ENCODE measurements at places on chromosomes 7 and 10. TPM values are rescaled to one million over a fixed set of nuclear protein-coding genes. Genes with fewer than 3 reads are reported as not detected.

- no peak overlapping the region for H3K4me3 ChIP-seq
- no peaks in the 10 kb centered on the region for H3K27me3 ChIP-seq
- H3K27ac ChIP-seq, result peak overlapping the region; percentile 58
Observed at GRCh38 chr10:77967611-77968022, 41.1 kb upstream of the DLG5 start.

The TMEM106B gene
- total RNA-seq, result 68.3 TPM

The SH2D4B gene
- total RNA-seq, result 0.11 TPM

DNA sequence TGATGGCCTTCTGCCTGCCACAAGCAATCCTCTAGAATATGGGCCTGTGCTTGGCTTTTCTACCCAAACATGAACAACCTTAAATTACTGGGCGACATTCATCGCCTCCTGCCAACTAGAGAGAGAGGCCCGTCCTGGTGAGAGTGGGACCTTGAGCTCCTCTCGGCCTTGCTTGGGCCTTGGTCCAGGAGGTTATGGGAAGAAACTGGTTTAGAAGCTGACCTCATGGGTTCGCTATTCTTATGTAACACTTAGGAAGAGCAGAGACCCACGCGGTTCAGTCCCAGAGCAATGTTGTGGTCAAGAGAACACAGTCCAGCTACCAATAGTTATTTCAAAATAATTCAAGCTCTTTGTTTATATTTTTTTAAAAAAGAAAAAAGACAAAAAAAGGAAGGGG is 176.3 kb upstream of the ZNF32 start:
- DNase-seq, result no peak
- no peak overlapping the region for H3K4me3 ChIP-seq
- H3K27ac ChIP-seq, result no peak overlapping the region
- H3K36me3 ChIP-seq, result no peaks in the 10 kb centered on the region
- no peaks in the 10 kb centered on the region for H3K4me1 ChIP-seq

The AHR gene
- total RNA-seq, result 48.8 TPM

DNA sequence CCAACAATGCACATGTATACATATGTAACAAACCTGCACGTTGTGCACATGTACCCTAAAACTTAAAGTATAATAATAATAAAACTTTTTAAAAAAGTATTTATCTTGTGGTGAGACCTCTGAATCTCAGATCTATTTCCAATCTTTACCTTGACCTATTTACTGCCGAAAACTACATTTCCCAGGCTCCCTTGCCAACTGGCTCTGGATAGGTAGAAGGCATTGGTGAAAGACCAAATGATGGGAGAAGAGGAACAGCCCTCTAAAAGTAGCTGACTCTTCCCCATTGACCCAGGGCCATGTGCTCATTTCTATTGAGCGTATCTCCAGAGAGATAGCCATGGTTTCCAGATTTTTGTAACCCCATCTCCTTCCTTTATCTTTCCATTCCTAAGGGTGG is 247.4 kb downstream of the GPAM start:
- H3K36me3 ChIP-seq, result no peaks in the 10 kb centered on the region
- H3K27me3 ChIP-seq, result no peaks in the 10 kb centered on the region
- no peak overlapping the region for H3K27ac ChIP-seq
- H3K4me3 ChIP-seq, result no peak overlapping the region
- no peak for DNase-seq

The NAT16 gene
- 0.40 TPM for total RNA-seq

- H3K36me3 ChIP-seq, result peaks cover 4% of the 10 kb centered on the region
- H3K27ac ChIP-seq, result no peak overlapping the region
- H3K4me1 ChIP-seq, result no peaks in the 10 kb centered on the region
- H3K27me3 ChIP-seq, result no peaks in the 10 kb centered on the region
- DNase-seq, result no peak
Observed at GRCh38 chr7:108282427-108282996, 152.4 kb upstream of the LAMB4 start.

- H3K27ac ChIP-seq, result no peak overlapping the region
- no peak for DNase-seq
- no peak overlapping the region for H3K4me3 ChIP-seq
- H3K36me3 ChIP-seq, result no peaks in the 10 kb centered on the region
- no peaks in the 10 kb centered on the region for H3K27me3 ChIP-seq
Observed at GRCh38 chr10:36738738-36739431, 386.5 kb upstream of the ANKRD30A start.

The EGR2 gene
- 12.0 TPM for total RNA-seq

The SLC18A3 gene
- 1.9 TPM for total RNA-seq

DNA sequence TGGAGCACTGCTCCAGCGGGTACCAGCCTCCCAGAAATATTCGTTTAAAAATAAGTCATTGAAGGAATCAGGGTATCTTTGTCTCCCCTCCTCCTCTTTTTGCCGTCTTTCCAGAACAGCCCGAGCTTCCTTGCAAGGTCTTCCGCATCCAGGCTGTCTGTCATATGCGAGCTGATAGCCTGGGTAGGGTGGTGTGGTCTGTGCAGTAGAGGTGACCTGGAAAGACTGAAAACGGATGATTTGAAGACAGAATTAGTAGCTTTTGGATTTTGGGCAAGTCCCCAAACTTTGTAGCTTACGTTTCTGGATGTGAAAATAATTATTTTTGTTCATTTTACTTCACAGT is 480 bp downstream of the VPS50 start:
- H3K36me3 ChIP-seq, result no peaks in the 10 kb centered on the region
- H3K27me3 ChIP-seq, result no peaks in the 10 kb centered on the region
- peak overlapping the region; percentile 77 for H3K4me3 ChIP-seq
- no peaks in the 10 kb centered on the region for H3K4me1 ChIP-seq
- no peak overlapping the region for H3K27ac ChIP-seq

The OAT gene
- 231 TPM for total RNA-seq

The DCLRE1C gene
- 13.4 TPM for total RNA-seq

GRCh38 chr7:158350166-158350900 is 237.3 kb downstream of the PTPRN2 start:
- H3K4me1 ChIP-seq, result peaks cover 9% of the 10 kb centered on the region
- peaks cover under 1% of the 10 kb centered on the region for H3K36me3 ChIP-seq
- no peak overlapping the region for H3K4me3 ChIP-seq
- DNase-seq, result no peak

DNA sequence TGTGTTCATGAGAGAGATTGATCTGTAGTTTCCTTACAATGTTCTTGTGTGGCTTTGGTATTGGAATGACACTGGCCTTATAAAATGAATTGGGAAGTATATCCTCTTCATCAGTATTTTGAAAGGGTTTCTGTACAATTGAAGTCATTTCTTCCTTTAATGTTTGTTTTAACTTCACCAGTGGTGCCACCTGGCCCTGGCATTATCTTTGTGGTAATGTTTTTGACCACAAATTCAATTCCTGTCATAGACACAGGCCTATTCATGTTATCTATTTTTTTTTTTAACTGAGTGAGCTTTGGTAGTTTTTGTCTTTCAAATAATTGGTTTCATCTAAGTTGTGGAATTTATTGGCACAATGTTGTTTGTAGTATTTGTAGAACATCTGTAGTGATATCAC is 127.7 kb downstream of the CDK14 start:
- peaks cover 7% of the 10 kb centered on the region for H3K4me1 ChIP-seq
- no peak for DNase-seq
- H3K4me3 ChIP-seq, result no peak overlapping the region
- no peaks in the 10 kb centered on the region for H3K36me3 ChIP-seq
- H3K27ac ChIP-seq, result no peak overlapping the region
- no peaks in the 10 kb centered on the region for H3K27me3 ChIP-seq

The LRRC17 gene
- total RNA-seq, result 299 TPM

The ITPRID1 gene
- total RNA-seq, result not detected

DNA sequence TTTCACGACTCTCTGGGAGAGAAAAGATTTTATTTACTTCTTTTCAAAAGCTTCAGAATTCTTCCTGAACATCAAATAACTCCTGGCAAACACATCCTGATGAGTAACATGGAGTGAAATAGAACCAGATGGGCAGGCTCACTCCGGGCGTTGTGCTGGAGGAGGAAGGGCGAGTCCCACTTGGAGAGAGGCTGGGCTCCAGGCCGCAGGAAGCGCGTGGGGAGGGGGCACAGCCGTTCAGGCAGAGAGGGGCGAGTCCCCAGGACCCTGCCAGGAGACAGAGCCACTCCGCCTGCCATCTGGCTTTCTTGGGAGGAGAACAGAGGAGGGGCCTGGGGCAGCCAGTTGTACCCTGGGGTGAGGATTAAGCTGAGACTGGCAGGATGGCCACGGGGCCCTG is 265.9 kb upstream of the ZMIZ1 start:
- H3K27ac ChIP-seq, result peak overlapping the region; percentile 68
- DNase-seq, result no peak
- H3K27me3 ChIP-seq, result no peaks in the 10 kb centered on the region

GRCh38 chr7:25456467-25457171 is 228.3 kb upstream of the NPVF start:
- DNase-seq, result no peak
- no peaks in the 10 kb centered on the region for H3K27me3 ChIP-seq
- H3K27ac ChIP-seq, result no peak overlapping the region
- H3K4me1 ChIP-seq, result peaks cover 3% of the 10 kb centered on the region
- no peak overlapping the region for H3K4me3 ChIP-seq
- no peaks in the 10 kb centered on the region for H3K36me3 ChIP-seq

GRCh38 chr7:134371536-134371935 is 54.8 kb upstream of the SLC35B4 start:
- no peaks in the 10 kb centered on the region for H3K4me1 ChIP-seq
- DNase-seq, result no peak
- no peaks in the 10 kb centered on the region for H3K27me3 ChIP-seq
- no peaks in the 10 kb centered on the region for H3K36me3 ChIP-seq

GRCh38 chr7:155236386-155236785 is 61.3 kb upstream of the INSIG1 start:
- peaks cover 7% of the 10 kb centered on the region for H3K4me1 ChIP-seq
- H3K27ac ChIP-seq, result no peak overlapping the region
- H3K27me3 ChIP-seq, result no peaks in the 10 kb centered on the region
- no peak overlapping the region for H3K4me3 ChIP-seq
- DNase-seq, result no peak

The STOX1 gene
- 14.4 TPM for total RNA-seq

GRCh38 chr7:107877731-107878382 is 13.1 kb upstream of the DLD start:
- no peak overlapping the region for H3K27ac ChIP-seq
- H3K36me3 ChIP-seq, result no peaks in the 10 kb centered on the region
- H3K4me3 ChIP-seq, result no peak overlapping the region
- no peak for DNase-seq
- no peaks in the 10 kb centered on the region for H3K27me3 ChIP-seq

The LRIT1 gene
- not detected for total RNA-seq

DNA sequence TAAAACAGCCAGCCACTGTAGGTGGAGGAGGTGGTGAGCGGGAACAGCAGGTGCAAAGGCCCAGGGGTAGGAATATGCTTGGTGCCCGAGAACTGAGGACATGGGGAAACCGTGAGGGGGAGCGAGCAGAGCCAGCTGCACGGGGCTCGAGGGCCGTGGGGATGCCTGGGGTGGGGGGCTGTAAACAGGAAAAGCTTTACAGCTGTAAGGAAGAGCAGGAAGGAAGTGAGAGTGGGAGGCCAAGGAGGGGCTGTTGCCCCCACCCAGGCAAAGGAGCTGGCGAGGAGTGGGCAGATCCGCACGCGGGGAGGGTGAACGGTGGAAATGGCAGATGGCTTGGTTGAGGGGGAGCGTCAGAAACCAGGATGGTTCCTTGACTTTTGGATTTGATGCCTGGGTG is 34.4 kb downstream of the ZMIZ1 start:
- H3K27me3 ChIP-seq, result no peaks in the 10 kb centered on the region
- no peak for DNase-seq
- peak overlapping the region; percentile 33 for H3K27ac ChIP-seq
- H3K4me3 ChIP-seq, result no peak overlapping the region

- no peaks in the 10 kb centered on the region for H3K36me3 ChIP-seq
- no peak overlapping the region for H3K4me3 ChIP-seq
- H3K4me1 ChIP-seq, result peaks cover 16% of the 10 kb centered on the region
- H3K27ac ChIP-seq, result peak overlapping the region; percentile 40
Observed at GRCh38 chr7:44990109-44991023, 9.6 kb upstream of the CCM2 start.

The LOXL4 gene
- total RNA-seq, result 1.6 TPM

DNA sequence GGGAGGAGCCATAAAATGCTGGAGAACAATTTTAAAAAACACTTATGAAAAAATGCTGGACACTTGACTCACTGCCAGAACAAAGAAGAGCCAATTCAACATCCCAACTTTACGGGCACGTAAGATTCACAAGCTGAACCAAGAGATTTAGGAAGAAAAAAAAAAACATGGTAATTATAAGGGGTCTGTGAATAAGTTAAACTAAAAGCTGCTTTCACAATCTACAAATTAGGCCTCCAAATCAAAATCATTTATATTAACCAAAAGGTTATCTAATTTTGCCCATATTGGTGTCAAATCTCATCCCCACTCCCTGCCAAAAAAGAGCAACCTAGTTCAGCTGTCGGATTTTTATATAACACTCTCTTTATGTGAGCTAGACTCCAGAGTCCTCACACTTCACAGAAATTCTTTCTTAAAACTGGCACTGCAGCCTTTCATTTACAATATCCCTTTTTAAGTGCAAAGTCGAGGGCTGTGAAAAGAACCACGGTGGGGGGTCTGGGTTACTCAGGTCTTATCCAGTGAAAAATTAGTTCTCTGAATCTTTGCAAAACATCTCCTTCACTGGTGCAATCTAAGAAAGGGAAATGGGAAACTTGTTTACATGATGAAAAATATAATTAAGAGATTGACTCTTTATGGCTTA is 30.4 kb upstream of the DGKI start:
- peaks cover 29% of the 10 kb centered on the region for H3K4me1 ChIP-seq
- no peaks in the 10 kb centered on the region for H3K27me3 ChIP-seq
- no peak overlapping the region for H3K4me3 ChIP-seq
- DNase-seq, result no peak

The SNX8 gene
- 12.2 TPM for total RNA-seq

The PON1 gene
- 0.59 TPM for total RNA-seq

- no peaks in the 10 kb centered on the region for H3K27me3 ChIP-seq
- no peak overlapping the region for H3K27ac ChIP-seq
- H3K4me3 ChIP-seq, result no peak overlapping the region
- H3K36me3 ChIP-seq, result peaks cover 9% of the 10 kb centered on the region
Observed at GRCh38 chr7:116906391-116906790, 44.0 kb downstream of the CAPZA2 start.

GRCh38 chr7:1586126-1586826 is 16.4 kb upstream of the PSMG3 start:
- H3K4me1 ChIP-seq, result peaks cover 24% of the 10 kb centered on the region
- H3K27me3 ChIP-seq, result peaks cover 3% of the 10 kb centered on the region
- H3K27ac ChIP-seq, result no peak overlapping the region
- no peak overlapping the region for H3K4me3 ChIP-seq
- peaks cover 11% of the 10 kb centered on the region for H3K36me3 ChIP-seq

DNA sequence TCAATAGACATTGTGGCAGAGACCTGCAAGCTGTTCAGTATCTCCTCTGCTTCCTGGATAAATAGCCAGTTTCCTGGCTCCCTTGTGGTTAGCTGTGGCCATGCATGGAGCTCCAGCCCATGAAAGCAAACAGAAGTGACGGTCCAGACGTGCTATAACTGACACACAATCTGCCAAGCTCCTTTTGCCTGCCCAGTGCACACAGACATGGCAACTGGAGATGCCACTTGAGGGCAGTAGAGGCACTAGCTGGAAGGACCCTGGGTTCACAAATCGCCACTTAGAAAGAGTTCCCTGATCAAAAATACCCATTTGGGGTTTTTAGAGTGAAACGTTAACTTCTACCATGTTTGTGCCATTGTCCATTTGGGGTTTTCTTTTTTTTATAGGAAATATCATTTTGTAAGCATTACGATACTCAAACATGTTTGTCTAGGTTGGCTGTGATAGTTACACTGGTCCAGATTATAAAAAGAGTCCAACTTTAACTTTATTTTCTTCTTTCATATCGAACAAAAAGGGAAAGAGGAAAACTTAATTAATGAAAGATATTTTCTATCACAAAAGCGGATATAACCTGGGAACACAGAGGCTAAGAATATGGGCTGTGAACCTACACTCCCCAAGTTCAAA is 31.3 kb downstream of the KIN start:
- H3K4me1 ChIP-seq, result no peaks in the 10 kb centered on the region
- H3K27ac ChIP-seq, result no peak overlapping the region
- peaks cover 15% of the 10 kb centered on the region for H3K36me3 ChIP-seq
- no peak overlapping the region for H3K4me3 ChIP-seq

Data from spinal cord (tissue), 10 donors.